HT-29 (cell line): ENCODE measurements at places on chromosomes 11 and 22. TPM values are rescaled to one million over a fixed set of nuclear protein-coding genes. Genes with fewer than 3 reads are reported as not detected.
A peak's percentile ranks its signal among the peaks of the same experiment; 100 is the strongest.

- DNase-seq = peak; percentile 63
These were observed 8.6 kb downstream of the PLA2G6 start for GRCh38 chr22:38172832-38173640.

MIAT gene
- 0.23 and 0.31 TPM in 2 replicates for total RNA-seq

DNA sequence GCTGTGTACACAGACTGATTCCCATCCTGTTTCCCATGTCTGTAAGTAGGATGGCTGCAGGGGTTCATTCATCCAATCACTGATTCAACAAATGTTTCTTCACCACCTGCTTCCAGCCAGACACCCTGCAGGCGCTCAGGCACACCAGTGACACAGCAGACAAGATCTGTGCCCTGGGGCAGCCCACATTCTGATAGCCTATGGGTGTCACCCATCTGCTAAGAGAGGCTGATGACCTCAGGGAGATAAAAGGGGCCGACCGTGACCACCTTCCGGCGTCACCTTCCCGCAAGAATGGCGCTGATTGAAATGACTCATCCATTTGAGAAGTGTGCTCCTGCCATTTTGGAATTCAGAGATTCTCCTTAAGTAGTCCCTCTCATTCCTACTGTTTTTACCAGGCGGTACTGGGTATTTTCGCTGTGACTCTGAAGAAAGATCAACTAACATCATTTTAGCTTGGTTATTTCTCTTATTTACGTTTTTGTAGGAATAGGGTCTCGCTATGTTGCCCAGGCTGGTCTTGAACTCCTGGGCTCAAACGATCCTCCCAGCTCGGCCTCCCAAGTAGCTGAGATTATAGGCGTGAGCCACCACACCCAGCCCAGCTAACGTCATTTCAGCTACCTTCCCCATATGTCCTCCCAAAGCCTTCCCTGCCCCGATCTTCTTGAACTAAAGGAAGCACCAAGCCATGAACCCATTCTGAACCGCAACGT lies 73.2 kb upstream of the BID start:
- no peak for DNase-seq

- DNase-seq = no peak
These were observed 8.9 kb downstream of the SERHL2 start for GRCh38 chr22:42562684-42563083.

DNA sequence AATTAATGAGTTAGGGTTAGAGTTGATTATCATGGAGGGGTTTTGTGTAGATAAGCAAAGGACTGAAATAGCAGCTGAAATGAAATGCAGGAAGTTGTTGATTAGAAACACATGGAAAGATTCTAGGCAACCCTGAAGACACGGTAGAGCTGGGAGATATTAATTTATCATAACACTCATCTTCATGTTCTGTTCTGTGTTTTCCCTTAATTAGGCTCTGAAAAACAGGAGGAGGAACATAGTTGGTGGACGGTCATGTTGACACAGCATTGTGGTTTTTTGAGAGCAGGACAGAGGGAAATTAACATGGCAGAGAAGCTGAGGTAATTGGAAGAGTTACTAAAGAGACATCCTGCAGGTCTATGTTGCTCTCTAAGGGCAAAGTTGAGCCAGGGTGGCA lies 138.8 kb upstream of the UBASH3B start:
- no peak for DNase-seq

DNA sequence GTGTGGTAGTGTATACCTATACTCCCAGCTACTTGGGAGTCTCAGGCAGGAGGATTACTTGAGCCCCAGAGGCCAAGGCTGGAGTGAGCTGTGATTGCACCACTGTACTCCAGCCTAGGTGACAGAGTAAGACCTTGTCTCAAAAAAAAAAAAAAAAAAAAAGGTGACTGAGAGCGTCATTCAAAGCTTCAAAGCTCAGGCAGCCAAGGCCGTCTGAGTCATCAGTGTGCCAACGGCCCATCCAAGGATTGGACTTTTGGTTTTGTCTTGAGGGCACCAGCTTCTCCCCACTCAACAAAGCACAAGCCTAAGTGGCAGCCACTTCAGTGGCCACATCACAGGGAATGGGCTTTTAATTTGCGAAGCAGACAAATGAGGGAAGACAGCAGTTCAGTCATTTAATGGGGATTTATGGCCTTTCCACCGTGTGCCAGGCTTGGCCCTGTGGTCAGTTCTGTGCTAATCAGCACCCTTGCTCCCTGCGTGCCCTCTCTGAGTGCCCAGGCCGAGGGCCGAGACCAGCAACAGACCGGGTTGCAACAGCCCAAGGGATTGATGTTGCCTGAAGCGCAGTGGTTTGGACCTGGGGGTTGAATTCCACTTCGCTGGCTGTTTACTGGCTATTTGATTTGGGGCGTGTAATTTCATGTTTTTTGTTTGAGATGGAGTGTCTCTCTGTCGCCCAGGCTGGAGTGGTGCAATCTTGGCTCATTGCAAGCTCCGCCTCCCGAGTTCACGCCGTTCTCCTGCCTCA lies 30.2 kb upstream of the CRYBB3 start:
- DNase-seq = no peak

SESN3 gene
- total RNA-seq = 0.31 and 0.81 TPM in 2 replicates

MIOX gene
- not detected in 2 replicates for total RNA-seq

DNA sequence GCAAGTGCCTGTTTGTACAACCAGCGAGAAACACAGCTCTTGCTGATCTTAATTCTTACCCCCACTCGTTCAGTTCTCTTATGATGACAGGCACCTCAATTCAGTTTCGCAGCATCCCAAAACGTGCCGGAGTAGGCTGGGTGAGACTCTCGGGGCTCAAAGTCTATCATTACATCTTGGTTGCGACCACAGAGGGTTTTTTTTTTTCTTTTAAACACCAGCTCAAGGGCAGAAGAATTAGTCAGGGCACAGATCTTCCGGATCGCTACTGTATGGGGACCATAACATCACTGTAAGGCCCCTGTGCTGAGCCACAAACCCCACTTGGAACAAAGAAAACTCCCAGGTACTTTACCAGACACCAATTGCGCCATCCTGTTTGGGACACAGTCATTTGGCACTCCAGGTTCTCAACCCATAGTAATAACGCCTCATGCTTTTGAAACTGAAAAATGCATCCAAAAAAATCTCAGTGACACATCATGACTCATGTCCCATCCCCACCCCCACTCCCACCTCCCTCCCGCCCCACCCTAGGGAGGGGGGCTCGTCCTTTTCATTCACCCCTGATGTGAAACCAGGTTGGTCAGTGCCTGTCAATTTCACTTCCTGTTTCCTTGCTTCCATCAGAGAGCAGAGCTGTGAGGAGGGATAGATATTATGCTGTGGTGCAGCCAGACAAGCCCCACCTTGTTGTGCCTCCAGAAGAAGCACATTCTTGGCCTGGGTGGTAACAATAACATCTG lies 41.0 kb upstream of the CD5 start:
- DNase-seq = no peak

DNA sequence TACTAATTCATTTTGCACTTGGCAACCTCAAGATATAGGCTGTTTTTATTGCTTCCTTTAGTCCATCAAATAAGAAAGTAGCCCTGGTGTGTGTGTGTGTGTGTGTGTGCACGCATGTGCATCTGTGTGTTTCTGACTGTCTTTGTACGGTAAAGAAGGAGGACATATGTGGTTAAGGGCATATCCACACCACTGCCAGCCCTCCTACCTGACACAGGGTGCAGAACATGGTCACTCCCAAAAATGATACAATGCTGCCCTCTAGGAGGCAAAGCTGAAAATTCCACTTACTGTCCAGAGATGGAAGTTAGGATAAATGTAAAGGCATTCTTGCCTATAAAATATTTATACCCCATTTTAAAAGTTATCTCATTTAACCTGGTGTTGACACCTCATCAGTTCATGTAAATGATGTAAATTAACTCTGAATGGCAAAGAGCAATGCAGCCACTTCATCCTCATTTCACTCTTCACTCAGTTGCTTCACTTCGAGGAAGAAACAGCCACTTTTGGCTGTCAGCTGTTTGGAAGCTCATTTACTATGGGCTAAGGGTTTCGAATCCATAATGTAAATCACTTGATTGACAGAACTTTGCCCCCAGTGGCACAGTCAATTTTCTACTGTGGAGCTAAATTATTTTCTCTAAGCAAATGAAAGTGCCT lies 83.1 kb upstream of the MTNR1B start:
- DNase-seq = peak; percentile 81

GRCh38 chr22:49701380-49702067 lies 126.1 kb downstream of the BRD1 start:
- DNase-seq = peak; percentile 14

UNC93B1 gene
- total RNA-seq = 164 and 197 TPM in 2 replicates

DNA sequence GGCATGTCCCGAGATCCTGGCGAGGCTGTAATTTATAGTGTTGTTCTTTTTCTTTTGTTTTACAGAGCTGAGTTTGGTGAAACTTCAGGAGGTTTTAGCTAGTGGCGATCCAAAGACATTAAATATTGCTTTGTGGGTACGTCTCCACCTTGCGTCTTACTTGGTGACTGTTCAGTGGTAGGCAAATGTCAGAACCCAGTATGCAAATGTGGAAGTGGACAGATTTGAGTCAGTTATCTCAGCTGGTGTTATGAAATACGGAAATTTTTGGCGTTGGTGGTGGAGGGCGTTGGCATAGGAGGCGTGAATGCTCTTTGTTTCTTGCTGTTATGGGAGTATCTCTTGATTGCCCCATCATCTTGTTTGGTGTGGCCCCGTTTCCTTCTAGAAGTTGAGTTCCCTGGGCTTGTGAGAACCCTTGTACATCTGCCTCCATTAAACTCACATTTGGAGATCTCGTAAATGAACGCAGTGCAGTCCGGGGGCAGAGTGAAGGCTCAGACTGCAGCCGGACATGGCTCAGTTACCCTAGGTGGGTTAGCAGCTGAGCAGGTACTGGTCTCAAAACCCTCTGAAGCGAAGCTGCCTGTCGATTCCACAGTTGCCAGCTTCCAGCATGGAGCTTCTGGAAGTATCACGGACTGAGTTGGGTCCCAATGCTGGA lies 39.9 kb downstream of the PTPRJ start:
- DNase-seq = no peak

FGF19 gene
- 117 and 131 TPM in 2 replicates for total RNA-seq

DNA sequence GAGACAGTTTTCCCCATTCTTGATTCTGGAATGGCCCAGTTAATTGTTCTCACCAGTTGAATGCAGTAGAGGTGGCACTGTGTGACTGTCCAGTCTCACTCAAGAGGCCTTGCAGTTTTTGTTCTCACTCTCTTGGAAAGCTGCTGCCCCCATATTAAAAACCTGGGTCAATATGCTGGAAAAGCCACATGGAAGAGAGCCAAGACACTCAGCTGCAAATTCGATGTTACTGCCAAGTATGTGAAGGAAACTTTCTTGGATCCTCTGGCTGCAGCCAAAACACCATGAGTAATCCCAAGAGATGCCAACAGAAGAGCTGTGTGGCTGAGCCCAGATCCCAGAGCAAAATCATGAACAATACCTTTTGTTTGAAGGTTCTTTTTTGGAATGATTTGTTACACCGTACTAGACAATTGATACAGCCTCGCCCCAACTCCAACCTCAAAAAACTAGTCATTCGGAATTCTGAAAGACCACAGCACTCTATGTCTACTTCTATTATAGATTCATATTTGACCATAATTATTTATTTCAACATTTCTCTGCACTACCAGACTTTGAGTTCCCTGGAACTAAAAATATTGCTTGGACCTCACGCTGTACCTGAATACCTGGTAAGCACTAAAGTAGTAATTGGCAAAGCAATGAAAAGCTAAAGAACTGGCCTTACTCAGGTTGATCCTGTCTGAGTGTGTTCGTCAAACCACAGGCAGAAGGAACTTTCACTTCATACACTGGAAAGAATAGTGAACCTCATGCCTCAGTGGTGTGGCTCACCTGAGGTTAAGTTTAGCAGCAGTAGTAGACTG lies 378.8 kb downstream of the ETS1 start:
- no peak for DNase-seq

DNA sequence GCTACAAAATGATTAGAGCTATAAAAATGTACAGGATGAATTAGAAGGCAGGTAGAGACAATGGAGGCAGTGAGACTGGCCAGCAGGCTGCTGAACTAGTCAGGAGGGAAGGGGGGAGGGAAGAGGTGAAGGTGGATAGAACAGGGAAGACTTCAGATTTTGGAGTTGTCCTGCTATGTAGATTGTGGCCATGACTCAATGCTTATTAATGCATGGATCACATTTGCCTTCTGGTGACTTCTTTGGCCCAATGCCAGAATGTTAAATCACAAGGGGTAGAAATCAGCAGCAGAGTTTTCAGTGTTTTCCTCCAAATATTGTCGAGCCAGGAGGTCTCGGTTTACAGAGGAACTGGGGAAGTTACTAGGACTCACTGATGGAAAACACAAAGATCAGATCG lies 346.6 kb downstream of the AASDHPPT start:
- DNase-seq = no peak

VSIG2 gene
- 137 and 149 TPM in 2 replicates for total RNA-seq

DNA sequence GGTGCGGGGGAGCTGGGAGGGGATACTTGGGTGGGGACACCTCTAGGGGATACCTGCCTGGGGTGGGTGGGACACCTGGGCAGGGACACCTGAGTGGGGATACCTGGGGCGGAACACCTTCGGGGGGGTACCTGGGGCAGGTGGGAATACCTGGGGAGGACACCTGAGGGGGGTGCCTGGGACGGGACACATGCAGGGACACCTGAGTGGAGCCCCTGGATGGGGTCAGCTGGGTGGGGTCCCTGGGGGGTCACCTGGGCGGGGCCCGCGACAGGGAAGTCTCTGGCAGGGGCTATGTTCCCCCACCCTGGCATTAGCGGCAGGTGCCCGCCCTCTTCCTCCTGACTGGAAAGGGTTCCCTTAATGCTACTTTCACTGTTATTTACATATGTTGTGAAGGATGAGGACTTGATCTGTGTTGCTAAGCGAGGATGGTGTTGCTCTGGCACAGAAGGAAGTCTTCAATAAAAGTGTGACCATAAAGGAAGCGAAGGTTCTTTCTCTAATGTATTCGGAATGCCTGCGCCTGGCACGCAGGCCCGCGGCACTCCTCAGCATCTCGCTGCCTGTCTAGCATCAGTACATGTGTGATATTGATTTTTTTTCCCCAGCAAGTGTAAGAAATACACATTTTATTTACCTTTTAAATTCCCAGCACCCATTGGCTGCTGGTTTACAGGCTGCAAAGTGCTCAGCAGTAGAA lies 801.7 kb downstream of the BRD1 start:
- DNase-seq = no peak
